ENCODE measurements at places on chromosomes 3 and 15. TPM values are rescaled to one million over a fixed set of nuclear protein-coding genes. Genes with fewer than 3 reads are reported as not detected.

CIB2 gene
- total RNA-seq, result 1.8 TPM

DNA sequence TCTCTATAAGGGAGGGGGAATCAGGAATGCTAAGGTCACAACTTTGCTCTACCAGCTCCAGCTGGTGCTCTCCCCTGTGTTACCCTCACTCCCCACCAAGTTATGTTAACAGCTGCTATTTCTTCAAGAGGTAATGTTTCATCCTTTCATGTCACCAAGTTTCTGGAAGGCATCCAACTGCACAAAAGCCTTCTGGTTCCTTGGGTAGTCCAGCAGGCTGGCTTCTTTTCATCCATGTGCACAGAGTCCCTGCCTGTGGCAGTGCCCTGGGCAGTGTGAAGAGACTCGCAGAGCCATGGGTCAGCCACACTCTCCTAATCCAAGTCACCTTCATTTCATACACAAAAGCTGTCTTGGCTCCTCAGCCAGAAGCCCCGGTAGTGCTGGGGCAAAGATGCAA, 737.5 kb upstream of the LMCD1 start:
- H3K4me3 ChIP-seq, result no peak overlapping the region
- no peaks in the 10 kb centered on the region for H3K36me3 ChIP-seq
- DNase-seq, result no peak
- H3K27me3 ChIP-seq, result peaks cover 5% of the 10 kb centered on the region
- H3K27ac ChIP-seq, result no peak overlapping the region
- H3K4me1 ChIP-seq, result no peaks in the 10 kb centered on the region

GRCh38 chr15:66883284-66883911, 181.4 kb downstream of the SMAD6 start:
- H3K4me1 ChIP-seq, result no peaks in the 10 kb centered on the region
- DNase-seq, result no peak
- no peaks in the 10 kb centered on the region for H3K36me3 ChIP-seq
- no peak overlapping the region for H3K27ac ChIP-seq
- no peak overlapping the region for H3K4me3 ChIP-seq

GRCh38 chr3:41600616-41601015, 361.3 kb downstream of the ULK4 start:
- H3K36me3 ChIP-seq, result peaks cover 8% of the 10 kb centered on the region
- H3K27me3 ChIP-seq, result no peaks in the 10 kb centered on the region
- H3K4me1 ChIP-seq, result peaks cover 4% of the 10 kb centered on the region

DNA sequence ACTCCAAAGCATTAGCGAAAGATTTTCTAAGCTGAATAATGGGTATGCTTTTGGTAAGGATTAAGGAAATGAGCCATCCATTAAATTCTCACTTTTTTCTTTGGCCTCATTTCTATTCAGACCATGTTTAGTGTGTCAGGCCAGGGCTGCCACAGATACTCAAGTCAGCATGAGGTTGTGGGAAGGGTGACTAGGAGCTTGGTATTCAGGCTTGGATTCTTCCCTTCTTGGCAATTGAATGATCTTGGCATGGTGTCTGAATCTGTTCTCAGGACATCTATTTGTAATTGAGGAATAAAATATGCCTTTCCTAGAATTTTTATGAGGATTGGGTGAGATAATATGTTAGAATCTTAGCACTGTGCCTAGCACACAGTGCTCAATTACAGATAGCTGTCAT, 11.2 kb downstream of the CCNB2 start:
- no peak overlapping the region for H3K4me3 ChIP-seq
- no peak overlapping the region for H3K27ac ChIP-seq
- DNase-seq, result no peak
- H3K27me3 ChIP-seq, result no peaks in the 10 kb centered on the region

DNA sequence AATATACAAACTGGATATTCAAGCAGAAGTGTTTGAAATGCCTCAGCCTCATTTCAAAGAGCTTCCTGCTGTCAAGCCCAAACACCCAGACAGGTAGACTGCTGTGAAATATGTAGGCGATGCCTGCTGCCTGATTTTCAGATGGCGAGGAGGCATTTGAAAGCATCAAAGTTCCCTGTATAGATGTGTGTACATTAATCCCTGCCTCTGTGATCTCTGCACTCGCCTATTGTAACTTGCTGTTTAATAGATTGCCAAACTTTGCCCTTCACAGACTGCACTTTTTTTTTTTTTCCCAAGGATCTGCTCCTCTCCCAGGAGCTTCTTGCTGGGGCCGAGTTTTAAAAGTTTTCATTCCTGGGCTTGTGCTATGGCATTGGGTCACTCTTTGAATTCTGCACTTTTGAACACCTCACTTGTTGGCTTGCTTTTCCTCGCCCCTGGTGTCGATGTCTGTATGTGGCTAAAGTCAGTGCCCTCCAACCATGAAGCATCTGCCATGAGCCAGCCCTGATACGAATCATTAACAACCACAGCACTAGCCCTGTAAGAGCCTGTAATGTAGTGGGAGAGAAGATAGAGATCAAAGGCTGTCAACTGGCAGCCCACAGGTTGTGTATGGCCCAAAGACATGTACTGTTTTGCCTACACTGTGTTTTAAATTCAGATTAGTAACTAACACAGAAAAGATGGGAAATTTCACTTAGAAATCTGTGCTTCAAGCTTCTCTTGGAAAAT, 287.6 kb upstream of the ICE2 start:
- H3K27me3 ChIP-seq, result no peaks in the 10 kb centered on the region
- peaks cover 4% of the 10 kb centered on the region for H3K36me3 ChIP-seq
- no peak overlapping the region for H3K4me3 ChIP-seq
- DNase-seq, result no peak

RTP4 gene
- 4.9 TPM for total RNA-seq

- H3K4me3 ChIP-seq, result no peak overlapping the region
- no peaks in the 10 kb centered on the region for H3K4me1 ChIP-seq
- no peak for DNase-seq
- no peaks in the 10 kb centered on the region for H3K36me3 ChIP-seq
These were observed 605.9 kb downstream of the ROBO1 start for GRCh38 chr3:79161941-79162340.
